Nephron progenitor cell (in vitro differentiated cells): ENCODE measurements at places on chromosomes 2 and 18.

- no peak for DNase-seq
Measured at GRCh38 chr2:36296798-36297197, 58.8 kb upstream of the CRIM1 start.

- no peak for DNase-seq
Measured at GRCh38 chr2:172214252-172214651, 111.6 kb upstream of the DLX2 start.

- DNase-seq, result no peak
Measured at GRCh38 chr2:64773461-64774118, 119.9 kb upstream of the SERTAD2 start.

GRCh38 chr2:83459456-83459855, 999.6 kb downstream of the SUCLG1 start:
- DNase-seq, result no peak

DNA sequence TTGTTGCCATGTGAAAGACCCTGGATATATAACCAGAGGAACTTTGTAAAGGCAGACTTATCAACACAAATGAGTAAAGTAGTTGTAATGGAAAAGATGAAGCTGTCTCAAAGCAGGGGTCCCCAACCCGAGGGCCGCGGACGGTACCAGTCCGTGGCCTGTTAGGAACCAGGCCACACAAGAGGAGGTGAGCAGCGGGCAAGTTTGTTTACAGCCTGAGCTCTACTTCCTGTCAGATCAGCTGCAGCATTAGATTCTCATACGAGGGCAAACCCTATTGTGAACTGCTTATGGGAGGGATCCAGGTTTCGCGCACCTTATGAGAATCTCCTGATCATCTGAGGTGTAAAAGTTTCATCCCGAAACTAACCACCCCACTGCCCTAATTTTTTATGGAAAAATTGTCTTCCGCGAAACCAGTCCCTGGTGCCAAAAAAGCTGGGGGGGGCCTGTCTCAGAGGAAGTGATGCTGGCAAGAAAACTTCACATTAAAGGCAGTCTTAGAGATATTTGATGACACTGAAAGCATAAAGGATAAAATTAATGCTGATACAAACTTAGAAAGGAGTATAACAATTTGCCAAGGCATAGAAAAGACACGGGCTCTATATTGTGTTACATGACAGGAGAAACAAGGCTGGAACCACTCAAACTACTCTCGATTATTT, 57.5 kb upstream of the MSTN start:
- DNase-seq, result no peak

GRCh38 chr2:26161926-26162325, 11.0 kb upstream of the GAREM2 start:
- DNase-seq, result no peak

- DNase-seq, result peak; percentile 30
Measured at GRCh38 chr2:6866275-6866671, 566 bp upstream of the CMPK2 start.
